ENCODE measurements at places on chromosomes 16 and 17.
A peak's percentile ranks its signal among the peaks of the same experiment; 100 is the strongest.

GRCh38 chr17:82301916-82302567, 15.4 kb downstream of the CD7 start:
- DNase-seq: no peak

DNA sequence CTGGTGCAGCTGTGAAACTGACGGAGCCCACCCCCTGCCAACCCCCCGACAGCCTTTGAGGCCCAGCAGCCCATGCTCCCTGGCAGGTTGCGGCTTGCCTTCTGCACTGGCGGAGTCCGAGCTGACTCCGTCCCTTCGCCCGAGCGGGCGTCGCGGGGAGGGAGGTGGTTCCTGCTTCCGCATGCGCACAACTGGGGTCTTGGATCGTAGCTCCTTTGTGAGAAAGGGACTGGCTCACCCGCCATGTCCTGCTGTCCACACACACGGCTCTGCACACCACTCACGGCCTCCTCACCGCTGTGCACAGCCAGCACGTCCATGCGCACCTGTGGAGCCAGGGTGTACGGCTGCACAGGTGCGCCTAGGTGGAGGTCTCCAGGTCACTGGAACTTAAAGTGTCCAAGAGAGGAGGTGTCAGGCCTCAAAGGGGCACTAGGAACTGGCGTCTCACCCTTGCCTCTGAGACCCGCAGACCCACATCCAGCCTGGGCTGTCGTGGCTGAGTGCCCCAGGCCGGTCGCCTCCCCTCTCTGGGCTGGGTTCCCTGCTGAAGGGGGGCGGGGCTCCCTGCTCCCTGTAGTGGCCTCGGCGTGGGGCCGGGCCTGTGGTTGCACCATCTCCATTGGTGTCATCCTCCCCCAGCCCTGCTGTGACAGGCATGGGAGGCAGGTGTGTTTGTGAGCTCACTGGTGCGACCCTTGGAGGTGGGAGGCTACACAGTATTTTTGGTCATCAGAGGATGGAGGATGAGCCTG, 45.3 kb downstream of the JPH3 start:
- no peak for DNase-seq

GRCh38 chr16:86961171-86961601, 356.0 kb downstream of the C16orf95 start:
- no peak for DNase-seq

DNA sequence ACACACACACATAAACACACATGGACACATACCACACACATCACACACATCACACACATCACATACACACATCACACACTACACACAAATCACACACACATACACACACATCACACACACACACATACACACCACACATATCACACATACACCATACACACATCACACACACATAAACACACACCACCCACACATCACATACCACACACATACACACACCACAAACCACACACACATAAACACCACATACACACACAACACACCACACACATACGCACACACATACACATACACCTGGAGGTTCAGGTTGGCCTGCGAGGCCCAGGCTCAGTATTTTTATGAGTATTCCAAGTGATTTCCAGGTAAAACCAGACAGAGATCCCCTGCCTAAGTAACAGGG, 279.5 kb downstream of the FOXL1 start:
- no peak for DNase-seq

GRCh38 chr16:35185366-35186044, 1726.1 kb downstream of the TP53TG3F start:
- no peak for DNase-seq

DNA sequence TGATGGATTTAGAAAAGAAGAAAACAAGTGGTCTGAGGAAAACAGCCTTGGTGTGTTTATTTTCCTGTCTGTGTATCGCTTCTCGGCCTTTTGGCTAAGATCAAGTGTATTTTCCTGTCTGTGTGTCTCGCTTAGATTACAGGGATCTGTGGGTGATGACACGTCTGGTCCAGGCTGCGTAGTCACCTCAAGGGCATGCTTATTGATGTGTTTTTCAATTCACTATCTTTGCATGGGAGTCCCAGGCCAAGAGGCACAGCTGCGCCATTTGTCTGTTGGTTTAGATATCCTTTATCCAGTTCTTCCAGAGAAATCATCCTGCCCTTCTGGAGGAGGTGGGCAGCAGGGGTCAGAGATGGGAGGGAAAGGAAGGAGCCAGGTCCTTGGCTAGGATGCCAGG, 47.1 kb upstream of the STH start:
- no peak for DNase-seq

DNA sequence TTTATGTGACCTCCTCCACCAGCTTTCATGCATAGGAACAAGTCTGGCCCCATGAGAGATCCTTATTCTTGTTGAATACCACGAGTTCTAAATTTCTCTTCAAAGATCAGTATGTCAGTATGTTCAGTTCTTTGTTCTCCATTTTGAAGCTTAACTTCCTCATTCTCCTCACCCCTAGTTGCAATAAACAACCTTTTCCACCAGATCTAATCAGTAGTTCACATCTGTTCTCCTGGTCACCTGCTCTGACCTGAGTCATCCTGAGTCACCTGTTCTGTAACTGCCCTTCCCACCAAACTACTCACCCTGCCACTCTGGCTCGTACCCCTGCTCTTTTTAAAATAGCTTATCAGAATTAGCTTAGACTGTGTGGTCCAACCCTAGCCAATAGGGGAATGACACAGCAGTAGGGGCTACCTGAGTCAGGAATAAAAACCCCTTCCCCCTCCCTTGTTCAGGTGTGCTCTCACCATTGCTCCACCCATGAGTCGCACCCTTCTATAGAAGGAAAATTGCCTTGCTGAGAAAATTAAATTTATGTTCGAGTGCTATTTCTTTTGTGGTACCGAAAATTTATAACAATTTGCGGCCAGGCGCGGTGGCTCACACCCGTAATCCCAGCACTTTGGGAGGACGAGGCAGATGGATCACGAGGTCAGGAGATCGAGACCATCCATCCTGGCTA, 94.6 kb downstream of the EMP2 start:
- DNase-seq: no peak

DNA sequence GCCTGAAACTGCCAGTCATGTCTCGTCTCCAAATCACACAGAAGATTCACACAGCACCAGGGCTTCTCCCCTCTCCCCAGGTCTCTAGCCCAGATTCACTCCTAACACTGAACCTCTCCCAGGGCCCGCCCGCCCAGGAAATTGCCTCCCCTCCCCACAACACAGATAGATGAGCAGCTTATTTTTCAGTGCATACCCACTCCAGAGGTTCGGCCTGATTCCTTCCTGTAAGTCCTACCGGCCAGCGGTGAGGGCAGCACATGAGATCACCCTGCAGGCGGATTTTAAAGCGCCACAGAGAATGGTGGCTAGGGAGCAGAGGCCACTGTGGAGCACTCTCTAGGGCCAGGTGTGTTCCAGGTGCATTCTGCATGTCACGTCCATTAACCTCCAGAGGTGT, 301.8 kb downstream of the IRF8 start:
- no peak for DNase-seq

- DNase-seq: no peak
Measured at GRCh38 chr16:86029131-86029741, 130.3 kb downstream of the IRF8 start.

GRCh38 chr17:66930933-66931332, 33.6 kb upstream of the CACNG4 start:
- DNase-seq: no peak

- DNase-seq: no peak
Measured at GRCh38 chr17:80212511-80212910, 7.6 kb downstream of the SGSH start.

GRCh38 chr17:79039886-79040285, 15.9 kb downstream of the C1QTNF1 start:
- no peak for DNase-seq

GRCh38 chr17:50180111-50180510, 14.3 kb downstream of the SGCA start:
- no peak for DNase-seq

DNA sequence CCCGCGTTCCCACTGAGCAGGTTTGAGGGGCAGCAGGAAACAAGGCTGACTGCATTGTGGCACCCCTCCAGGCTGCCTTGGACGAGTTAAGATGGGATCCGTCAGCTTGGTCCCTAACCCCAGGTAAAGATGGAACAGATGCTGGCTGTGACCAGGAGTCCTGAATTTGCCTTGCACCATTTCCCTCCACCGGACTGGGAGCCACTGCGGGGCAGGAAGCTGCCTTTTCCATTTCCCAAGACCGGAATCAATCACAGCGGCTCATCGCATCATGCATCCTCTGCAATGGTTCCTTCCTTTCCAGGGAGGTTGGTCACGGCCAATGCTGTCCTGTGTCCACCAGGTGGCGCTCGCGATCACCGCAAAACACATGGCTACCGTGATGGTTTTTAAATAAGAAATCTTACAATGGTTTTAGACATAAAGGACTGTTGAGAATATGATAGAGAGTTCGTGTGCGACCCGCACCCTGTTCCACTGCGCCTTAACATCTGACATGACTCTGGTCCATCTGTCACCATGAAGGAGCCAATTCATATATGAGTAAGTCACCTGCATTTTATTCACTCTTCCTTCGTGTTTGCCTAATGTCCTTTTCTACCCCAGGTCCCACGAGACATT, 6.8 kb upstream of the MEAK7 start:
- peak; percentile 84 for DNase-seq

DNA sequence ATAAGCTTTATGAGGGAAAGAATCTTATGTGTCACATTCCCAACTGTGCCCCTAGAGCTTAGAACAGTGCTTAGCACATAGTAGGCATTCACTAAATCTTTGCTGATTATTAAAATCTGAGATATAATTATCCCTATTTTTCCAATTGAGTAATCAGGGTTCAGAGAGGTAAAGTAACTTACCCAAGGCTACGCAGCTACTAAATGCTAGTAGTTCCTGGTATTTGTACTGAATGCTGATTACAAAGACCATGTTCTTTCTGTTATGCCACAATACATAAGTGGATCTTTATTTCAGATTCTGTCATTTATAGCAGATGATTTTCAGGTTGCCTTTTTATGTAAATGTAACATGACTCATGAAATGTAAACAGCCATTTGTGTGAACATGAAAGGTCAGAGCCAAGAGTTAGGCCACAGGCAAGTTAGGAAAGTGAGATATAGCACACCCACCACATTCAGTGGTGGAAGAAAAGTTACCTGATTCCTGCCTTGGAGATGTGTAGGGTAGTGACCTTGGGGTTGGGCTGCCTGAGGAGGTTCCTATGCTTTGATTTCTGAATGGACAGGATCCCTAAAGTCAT, 77.2 kb downstream of the FTO start:
- DNase-seq: no peak
